COLO829 (cell line): ENCODE measurements at places on chromosomes 2 and 18.

GRCh38 chr18:58784601-58785137 lies 80.0 kb upstream of the ZNF532 start:
- DNase-seq: no peak

DNA sequence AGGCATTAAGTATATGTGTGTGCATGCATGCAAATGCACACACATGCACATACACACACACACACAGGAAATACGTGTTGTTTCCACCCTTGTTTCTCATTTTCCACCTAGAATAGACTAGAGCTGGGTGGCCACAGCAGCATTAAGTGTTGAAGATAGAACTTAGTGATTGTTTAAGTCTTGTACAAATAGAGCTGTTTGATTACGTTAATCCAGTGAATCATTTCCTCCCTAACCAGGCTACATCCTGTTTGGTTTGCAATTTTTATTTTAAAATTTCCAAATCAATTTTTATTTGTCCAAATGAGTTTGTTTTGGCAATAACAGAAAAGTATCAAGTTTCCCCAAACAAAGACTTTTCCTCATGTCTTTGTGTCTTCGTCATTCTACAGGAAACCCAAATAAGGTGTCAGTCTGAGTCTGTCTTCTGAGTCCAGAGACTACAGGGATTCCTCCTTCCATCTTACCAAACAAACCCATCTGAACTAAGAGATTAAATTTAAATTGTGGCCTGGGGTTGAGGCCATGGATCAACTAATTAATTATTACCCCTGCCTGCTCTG lies 74.6 kb upstream of the GALNT5 start:
- peak; percentile 75 for DNase-seq

- no peak for DNase-seq
Measured at GRCh38 chr18:25896956-25897355, 193.5 kb downstream of the SS18 start.

DNA sequence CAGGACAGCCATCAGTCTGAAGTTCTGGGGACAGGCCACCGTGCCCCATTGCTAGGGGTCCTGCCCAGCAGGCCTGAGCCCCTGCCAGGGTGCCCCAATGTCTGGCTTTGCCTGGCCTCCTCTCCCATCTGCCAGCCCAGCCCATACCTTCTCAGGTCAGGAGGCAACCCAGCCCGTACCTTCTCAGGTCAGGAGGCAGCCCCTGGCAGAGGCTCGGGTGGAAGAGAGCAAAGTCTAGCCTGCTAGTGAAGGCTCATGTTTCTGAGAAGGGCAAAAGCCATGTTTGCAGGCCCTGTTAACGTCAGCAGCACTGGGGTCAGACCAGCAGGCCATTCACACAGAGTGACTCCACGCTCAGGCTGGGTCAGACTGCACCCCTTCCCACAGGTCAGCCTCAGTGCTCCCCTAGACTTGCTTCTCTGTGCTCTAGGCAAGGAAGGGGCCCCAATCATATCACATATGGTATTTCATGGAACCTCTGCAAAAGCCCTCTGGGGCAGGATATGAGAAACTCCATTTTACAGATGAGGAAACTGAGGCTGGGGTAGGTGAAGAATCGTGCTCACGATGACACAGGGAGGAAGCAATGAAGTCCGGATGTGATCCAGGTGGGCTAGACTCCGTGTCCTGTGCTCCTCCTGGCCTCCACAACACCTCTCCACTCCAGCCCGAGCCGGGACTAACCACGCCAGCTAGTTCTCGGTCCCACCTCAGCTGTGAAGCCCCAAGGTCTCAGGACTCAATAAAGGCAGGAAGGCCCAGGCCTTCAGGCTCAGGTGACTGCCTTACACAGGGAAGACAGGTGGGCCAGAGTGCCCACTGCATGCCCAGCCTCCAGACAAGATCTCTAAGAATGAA lies 9.5 kb downstream of the SDC1 start:
- DNase-seq: no peak

DNA sequence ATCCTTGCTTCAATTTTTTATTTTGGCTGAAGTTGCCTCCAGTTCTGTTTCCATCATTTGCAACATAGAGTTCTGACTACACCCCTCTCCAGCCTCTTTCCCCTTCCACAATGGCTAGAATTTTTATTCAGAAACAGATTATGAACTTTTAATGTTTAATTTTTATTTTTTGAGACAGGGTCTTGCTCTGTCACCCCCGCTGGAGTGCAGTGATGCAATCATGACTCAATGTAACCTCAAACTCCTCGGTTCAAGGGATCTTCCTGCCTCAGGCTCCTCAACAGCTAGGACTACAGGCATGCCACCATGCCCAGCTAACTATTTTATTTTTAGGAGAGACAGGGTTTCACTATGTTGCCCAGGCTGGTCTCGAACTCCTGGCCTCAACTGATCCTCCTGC lies 2.8 kb downstream of the NTSR2 start:
- DNase-seq: no peak

DNA sequence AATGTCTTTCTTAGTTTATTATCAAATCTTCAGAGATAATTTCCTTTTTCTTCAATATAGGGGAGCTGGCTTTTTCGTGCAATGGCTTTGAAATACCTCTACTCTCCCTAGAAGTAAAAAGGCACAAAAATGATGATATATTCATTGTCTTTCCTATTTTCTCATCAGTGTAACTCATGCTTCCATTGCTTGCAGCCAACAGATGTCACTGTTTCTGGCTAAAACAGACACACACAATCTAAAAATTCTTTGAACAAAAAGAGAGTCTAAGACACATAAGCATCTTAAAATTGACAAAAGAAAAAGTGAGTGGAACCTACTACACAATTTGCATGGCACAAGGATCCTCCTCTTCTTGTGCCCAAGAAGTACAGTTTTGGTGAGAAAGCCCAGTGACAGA lies 448.7 kb upstream of the VRK2 start:
- no peak for DNase-seq

GRCh38 chr18:56121669-56122068 lies 516.7 kb downstream of the TXNL1 start:
- DNase-seq: no peak

- DNase-seq: no peak
Measured at GRCh38 chr2:105183555-105184323, 57.8 kb upstream of the GPR45 start.

GRCh38 chr18:24534271-24534670 lies 73.8 kb downstream of the HRH4 start:
- DNase-seq: no peak

GRCh38 chr2:173436088-173436487 lies 81.4 kb downstream of the CDCA7 start:
- no peak for DNase-seq

- no peak for DNase-seq
Measured at GRCh38 chr18:39318462-39318861, 1752.9 kb upstream of the CELF4 start.

GRCh38 chr2:223005496-223005895 lies 46.5 kb upstream of the KCNE4 start:
- no peak for DNase-seq

- no peak for DNase-seq
Measured at GRCh38 chr18:13227910-13228309, 9.3 kb downstream of the LDLRAD4 start.

DNA sequence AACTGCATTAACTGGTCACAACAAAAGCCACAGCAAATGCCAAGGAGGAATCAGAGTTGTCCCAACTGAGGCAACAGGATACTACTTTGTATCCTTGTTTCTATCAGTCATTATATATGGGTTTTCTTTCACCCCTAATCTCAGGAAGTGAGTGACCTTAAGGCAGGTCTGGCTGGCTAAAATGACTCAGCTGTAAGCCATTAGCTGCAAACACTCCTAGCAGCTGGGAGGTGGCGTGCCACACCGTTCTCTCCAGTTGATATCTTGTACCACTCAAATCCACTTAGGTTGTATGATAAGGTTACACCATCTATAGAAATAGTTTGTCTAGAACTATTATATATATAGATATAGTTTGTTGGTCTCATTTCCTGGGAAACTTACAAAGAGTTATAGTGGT lies 171.1 kb upstream of the MC4R start:
- no peak for DNase-seq

DNA sequence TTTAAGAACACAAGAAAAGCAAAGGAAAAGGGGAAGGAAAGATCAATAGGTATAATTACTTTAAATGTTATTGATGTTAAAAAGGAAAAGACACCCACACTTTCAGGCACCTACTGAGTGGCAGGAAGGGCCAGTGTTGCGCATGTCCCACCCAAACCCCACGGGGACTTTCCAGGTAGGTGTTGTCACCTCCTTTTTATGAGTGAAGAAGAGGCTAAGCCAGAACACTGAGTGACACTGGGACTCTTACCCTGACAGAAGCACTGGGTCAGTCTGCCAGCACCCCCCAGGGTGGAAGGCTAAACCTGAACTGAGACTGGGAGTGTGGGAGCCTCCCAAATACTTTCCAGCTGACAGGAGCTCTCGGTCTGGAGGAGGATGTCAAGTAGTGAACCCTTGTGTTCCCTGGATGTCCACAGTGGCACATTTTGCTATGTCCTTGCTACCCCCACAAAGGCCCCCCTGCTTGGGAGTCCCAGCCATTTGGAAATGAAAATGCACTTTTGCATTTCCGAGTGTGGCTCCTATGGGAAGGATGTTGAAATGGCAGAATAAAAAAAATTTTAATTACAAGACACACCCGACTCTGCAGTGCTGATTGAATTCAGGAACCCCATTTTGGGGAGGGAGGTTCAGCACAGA lies 90.9 kb upstream of the SMAD2 start:
- no peak for DNase-seq

GRCh38 chr2:205857520-205858237 lies 175.4 kb downstream of the NRP2 start:
- DNase-seq: no peak

DNA sequence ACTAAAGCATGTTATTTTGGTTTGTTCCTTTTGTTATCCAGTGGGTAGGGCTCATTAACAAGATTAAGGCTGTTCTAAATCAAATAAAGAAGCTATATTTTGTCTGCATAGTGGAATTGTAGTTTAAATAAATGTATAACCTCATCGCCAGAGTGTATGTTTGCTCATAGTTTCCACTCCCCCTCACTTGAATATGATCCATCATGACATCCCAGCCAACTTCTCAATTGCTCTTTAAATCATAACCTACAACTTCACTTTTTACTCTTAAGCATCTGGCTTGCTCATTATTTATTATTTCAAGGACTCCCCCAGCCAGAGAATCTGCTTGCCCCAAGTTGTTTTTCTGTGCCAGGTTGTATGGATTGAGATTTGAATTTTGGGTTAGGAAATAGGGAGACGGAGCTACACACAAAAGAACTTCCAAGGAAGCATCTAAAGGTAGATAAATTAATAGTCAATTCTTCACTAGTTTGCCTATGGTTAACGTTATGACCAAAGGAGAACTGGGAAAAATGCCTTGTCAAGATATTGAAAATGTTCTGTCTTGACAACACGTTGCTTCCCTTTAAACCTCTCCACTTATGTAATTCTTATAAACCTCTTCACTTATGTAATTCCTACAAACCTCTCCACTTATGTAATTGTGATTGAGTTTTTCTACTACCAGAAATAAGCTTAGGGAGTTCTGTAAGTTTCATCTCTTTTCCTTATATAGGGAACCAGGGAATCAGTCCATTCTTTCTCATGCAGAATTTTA lies 55.4 kb upstream of the UPP2 start:
- no peak for DNase-seq

DNA sequence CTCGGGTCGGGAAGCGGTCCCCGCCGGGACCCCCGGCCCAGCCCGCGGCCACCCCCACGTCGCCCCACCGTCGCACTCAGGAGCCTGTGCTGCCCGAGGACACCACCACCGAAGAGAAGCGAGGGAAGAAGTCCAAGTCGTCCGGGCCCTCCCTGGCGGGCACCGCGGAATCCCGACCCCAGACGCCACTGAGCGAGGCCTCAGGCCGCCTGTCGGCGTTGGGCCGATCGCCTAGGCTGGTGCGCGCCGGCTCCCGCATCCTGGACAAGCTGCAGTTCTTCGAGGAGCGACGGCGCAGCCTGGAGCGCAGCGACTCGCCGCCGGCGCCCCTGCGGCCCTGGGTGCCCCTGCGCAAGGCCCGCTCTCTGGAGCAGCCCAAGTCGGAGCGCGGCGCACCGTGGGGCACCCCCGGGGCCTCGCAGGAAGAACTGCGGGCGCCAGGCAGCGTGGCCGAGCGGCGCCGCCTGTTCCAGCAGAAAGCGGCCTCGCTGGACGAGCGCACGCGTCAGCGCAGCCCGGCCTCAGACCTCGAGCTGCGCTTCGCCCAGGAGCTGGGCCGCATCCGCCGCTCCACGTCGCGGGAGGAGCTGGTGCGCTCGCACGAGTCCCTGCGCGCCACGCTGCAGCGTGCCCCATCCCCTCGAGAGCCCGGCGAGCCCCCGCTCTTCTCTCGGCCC lies 13.6 kb downstream of the SPEG start:
- no peak for DNase-seq

GRCh38 chr2:175817221-175817620 lies 184.8 kb downstream of the LNPK start:
- no peak for DNase-seq

- no peak for DNase-seq
Measured at GRCh38 chr2:156189584-156189983, 142.9 kb downstream of the NR4A2 start.

DNA sequence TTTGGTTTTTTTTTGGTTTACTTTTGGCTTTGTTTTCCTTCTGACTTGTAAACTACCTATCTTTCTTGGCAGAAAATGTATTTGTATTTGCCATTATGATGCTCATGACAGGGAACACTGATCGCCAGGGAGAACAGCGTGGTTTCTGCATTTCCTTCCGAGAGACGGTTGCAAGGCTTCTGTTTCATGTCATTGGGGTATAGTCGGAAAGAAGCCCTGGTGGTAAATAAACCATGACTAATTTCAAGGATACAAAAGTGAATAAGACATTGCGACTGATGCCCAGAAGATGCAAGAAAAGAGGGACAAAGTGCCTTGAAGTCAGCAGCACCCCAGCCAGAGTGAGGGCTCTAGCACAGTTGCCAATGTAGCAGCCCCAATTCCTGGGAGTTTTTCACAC lies 4.2 kb upstream of the CAPN14 start:
- no peak for DNase-seq
